ENCODE measurements at places on chromosomes 16 and 17. TPM values are rescaled to one million over a fixed set of nuclear protein-coding genes. Genes with fewer than 3 reads are reported as not detected.

Gene COQ9
- total RNA-seq, result 18.5 TPM

Gene SLC16A5
- total RNA-seq, result 9.3 TPM

Gene CTNS
- total RNA-seq, result 10.0 TPM

Gene TMEM235
- not detected for total RNA-seq

Gene KRTAP2-2
- not detected for total RNA-seq

Gene SLFN12L
- total RNA-seq, result 105 TPM

Gene DUS1L
- total RNA-seq, result 128 TPM

Gene OR1A1
- total RNA-seq, result not detected

Gene TEDC2
- total RNA-seq, result not detected

Gene EXOC3L1
- 0.86 TPM for total RNA-seq

Gene NQO1
- total RNA-seq, result 3.9 TPM

Gene MYH13
- total RNA-seq, result not detected

GRCh38 chr17:76531486-76532038 is 5.9 kb downstream of the CYGB start:
- DNase-seq, result no peak
- peaks cover 4% of the 10 kb centered on the region for H3K27me3 ChIP-seq
- no peak overlapping the region for H3K4me3 ChIP-seq

- peaks cover 22% of the 10 kb centered on the region for H3K4me1 ChIP-seq
- H3K27me3 ChIP-seq, result no peaks in the 10 kb centered on the region
- no peaks in the 10 kb centered on the region for H3K36me3 ChIP-seq
- peak; percentile 12 for DNase-seq
- H3K27ac ChIP-seq, result peak overlapping the region; percentile 49
These were observed 93.4 kb upstream of the METRNL start for GRCh38 chr17:82985973-82986372.

GRCh38 chr16:77277141-77277540 is 77.9 kb downstream of the SYCE1L start:
- no peaks in the 10 kb centered on the region for H3K4me1 ChIP-seq
- H3K27me3 ChIP-seq, result no peaks in the 10 kb centered on the region
- no peaks in the 10 kb centered on the region for H3K36me3 ChIP-seq
- no peak overlapping the region for H3K4me3 ChIP-seq

- H3K4me1 ChIP-seq, result no peaks in the 10 kb centered on the region
- no peaks in the 10 kb centered on the region for H3K27me3 ChIP-seq
- H3K4me3 ChIP-seq, result no peak overlapping the region
These were observed 166.4 kb downstream of the TANC2 start for GRCh38 chr17:63132459-63132911.

DNA sequence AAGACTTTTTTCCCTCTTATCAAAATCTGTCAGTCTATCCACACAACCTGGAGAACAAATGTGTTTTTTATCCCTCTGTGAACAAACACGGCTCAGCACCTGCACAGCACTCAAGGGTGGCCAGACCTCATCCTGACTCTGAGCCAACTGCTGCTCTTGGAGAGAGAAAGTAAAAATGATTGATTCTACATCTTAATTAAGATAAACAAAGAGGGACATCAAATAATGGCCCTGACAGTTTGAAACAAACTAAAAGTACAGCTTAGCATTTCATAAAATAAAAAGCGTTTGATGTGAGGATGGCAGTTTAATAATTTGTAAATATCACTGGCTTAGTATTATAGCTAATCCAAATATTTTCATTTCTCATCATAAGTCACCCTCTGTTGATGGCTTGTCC is 106.2 kb downstream of the SNX11 start:
- no peak overlapping the region for H3K27ac ChIP-seq
- no peak for DNase-seq
- H3K4me3 ChIP-seq, result no peak overlapping the region
- H3K27me3 ChIP-seq, result no peaks in the 10 kb centered on the region
- H3K4me1 ChIP-seq, result no peaks in the 10 kb centered on the region

GRCh38 chr17:68886401-68886800 is 68.8 kb downstream of the ABCA8 start:
- DNase-seq, result no peak
- H3K27ac ChIP-seq, result no peak overlapping the region
- no peak overlapping the region for H3K4me3 ChIP-seq

- no peaks in the 10 kb centered on the region for H3K27me3 ChIP-seq
- peaks cover 3% of the 10 kb centered on the region for H3K36me3 ChIP-seq
- H3K4me1 ChIP-seq, result peaks cover 52% of the 10 kb centered on the region
- peak overlapping the region; percentile 51 for H3K27ac ChIP-seq
- peak; percentile 29 for DNase-seq
- peak overlapping the region; percentile 75 for H3K4me3 ChIP-seq
These were observed 4.0 kb downstream of the BPTF start for GRCh38 chr17:67829331-67829730.

DNA sequence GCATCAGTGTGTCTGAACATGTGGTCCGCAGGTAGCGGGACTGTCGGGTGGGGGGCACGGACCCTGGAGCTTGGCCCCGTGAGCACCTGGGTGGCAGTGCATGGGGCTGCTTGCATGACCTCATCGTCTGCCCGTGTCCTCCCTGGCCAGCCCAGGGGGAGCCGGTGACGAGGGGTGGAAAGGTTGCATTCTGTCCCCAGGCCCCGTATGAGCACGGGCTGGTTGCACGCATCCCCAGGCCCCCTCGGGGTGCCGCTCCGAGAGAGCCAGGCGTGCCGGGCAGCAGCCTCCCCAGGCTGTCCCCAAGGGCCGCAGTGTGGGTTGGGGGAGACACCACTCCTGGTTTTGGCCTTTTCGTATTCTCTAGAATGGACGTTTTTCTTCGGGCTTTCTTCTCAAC is 29.9 kb downstream of the TSC2 start:
- H3K4me3 ChIP-seq, result no peak overlapping the region
- no peaks in the 10 kb centered on the region for H3K27me3 ChIP-seq
- no peak for DNase-seq
- H3K4me1 ChIP-seq, result no peaks in the 10 kb centered on the region
- peaks cover 28% of the 10 kb centered on the region for H3K36me3 ChIP-seq

- DNase-seq, result no peak
- H3K27ac ChIP-seq, result no peak overlapping the region
- no peak overlapping the region for H3K4me3 ChIP-seq
- no peaks in the 10 kb centered on the region for H3K4me1 ChIP-seq
- H3K27me3 ChIP-seq, result peaks cover 9% of the 10 kb centered on the region
- no peaks in the 10 kb centered on the region for H3K36me3 ChIP-seq
These were observed 39.2 kb upstream of the CBX4 start for GRCh38 chr17:79878329-79878947.

DNA sequence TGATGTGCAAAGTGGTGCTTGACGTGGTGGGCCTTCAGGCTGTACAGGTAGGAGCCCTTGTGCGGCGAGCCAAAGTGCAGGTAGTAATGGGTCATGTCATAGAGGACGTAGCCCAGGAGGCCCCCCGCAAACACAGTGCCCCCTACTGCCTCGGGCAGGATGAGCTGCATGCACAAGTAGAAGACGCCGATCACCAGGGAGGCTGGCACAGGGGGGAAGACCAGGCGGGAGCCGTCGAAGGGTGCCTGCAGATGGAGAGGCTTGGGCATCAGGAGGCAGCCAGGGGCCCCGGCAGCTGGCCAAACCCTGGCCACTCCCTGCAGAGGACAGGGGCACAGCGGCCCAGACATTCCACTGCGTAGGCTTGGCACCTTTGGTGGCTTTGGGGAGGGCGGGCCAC is 15.7 kb upstream of the MLKL start:
- no peaks in the 10 kb centered on the region for H3K4me1 ChIP-seq
- H3K36me3 ChIP-seq, result no peaks in the 10 kb centered on the region
- H3K27ac ChIP-seq, result no peak overlapping the region

DNA sequence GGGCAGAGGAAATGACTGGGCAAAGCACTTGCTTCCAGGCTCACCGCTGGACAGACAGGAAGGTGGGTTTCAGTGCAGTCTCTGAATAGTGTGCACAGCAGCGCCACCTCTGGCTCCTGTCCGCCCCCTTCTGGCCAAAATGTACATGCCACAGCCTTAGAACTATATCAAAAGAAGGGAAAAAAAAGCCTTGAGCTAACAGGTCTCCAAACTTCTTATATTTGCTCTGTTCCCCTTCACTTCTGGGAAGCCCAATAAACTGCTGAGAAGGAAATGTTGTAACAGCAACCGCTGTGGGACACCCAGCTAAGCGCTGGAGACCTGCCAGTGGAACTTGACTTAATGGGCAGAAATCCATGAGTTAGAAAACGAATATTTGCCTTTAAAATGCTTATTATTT is 17.5 kb downstream of the COG7 start:
- peak; percentile 63 for DNase-seq
- no peaks in the 10 kb centered on the region for H3K4me1 ChIP-seq
- no peaks in the 10 kb centered on the region for H3K27me3 ChIP-seq
- no peak overlapping the region for H3K27ac ChIP-seq
- no peak overlapping the region for H3K4me3 ChIP-seq
- H3K36me3 ChIP-seq, result peaks cover 46% of the 10 kb centered on the region

DNA sequence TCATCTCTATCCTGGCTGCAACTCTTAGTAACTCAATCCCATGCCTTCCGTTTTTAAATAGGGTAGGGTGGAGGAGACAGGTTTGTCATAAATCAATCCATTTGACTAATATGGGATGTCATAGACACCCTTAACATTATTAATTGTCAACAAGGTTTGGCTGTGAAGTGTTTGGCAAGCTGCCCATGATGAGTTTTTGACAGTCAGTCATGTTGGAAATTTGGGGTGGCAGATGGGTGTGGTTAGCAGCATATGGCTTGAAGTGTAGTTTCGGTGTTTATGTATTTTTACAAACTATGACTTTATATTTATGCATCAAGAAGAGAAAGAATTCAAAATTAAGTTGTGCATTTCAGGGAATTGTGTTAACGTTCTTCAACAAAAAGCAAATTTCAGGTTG is 221.8 kb upstream of the CDH5 start:
- no peak overlapping the region for H3K4me3 ChIP-seq
- DNase-seq, result no peak
- no peak overlapping the region for H3K27ac ChIP-seq
- H3K36me3 ChIP-seq, result no peaks in the 10 kb centered on the region
- H3K27me3 ChIP-seq, result peaks cover 1% of the 10 kb centered on the region
- H3K4me1 ChIP-seq, result no peaks in the 10 kb centered on the region

DNA sequence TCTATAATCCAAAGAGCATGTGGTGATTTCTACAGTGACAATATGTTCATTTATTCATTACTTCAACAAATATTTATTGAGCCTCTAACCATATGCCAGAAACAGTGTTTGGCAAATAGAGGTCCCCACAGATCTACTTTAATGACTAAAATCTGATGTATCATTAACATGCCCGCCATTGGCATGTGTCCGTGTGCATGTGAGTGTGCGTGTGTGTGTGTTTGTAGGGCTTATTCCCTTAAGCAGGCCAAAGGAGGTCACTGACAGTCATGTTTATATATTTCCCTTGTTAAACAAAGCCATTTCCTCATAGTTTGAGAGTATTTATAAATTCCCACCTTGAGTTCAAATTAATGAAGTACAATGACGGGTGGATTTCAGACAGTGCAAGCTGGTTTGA is 174.4 kb upstream of the IRX6 start:
- DNase-seq, result no peak
- H3K4me1 ChIP-seq, result no peaks in the 10 kb centered on the region
- peaks cover 2% of the 10 kb centered on the region for H3K27me3 ChIP-seq
- H3K4me3 ChIP-seq, result no peak overlapping the region

- no peaks in the 10 kb centered on the region for H3K36me3 ChIP-seq
- peaks cover 14% of the 10 kb centered on the region for H3K4me1 ChIP-seq
- DNase-seq, result no peak
- H3K4me3 ChIP-seq, result peak overlapping the region; percentile 75
These were observed 9.0 kb downstream of the CUEDC1 start for GRCh38 chr17:57945996-57946797.

- DNase-seq, result no peak
- H3K4me3 ChIP-seq, result no peak overlapping the region
- no peak overlapping the region for H3K27ac ChIP-seq
- no peaks in the 10 kb centered on the region for H3K4me1 ChIP-seq
- no peaks in the 10 kb centered on the region for H3K27me3 ChIP-seq
These were observed 69.6 kb downstream of the BCAS3 start for GRCh38 chr17:60747069-60747808.

- H3K27me3 ChIP-seq, result no peaks in the 10 kb centered on the region
- no peaks in the 10 kb centered on the region for H3K4me1 ChIP-seq
- H3K27ac ChIP-seq, result no peak overlapping the region
- no peak for DNase-seq
These were observed 25.6 kb upstream of the DOC2B start for GRCh38 chr17:206941-207560.

GRCh38 chr16:78720416-78720815 is 621.0 kb downstream of the WWOX start:
- no peak overlapping the region for H3K27ac ChIP-seq
- no peaks in the 10 kb centered on the region for H3K36me3 ChIP-seq
- no peak for DNase-seq
- no peaks in the 10 kb centered on the region for H3K4me1 ChIP-seq
- no peaks in the 10 kb centered on the region for H3K27me3 ChIP-seq
- H3K4me3 ChIP-seq, result no peak overlapping the region

DNA sequence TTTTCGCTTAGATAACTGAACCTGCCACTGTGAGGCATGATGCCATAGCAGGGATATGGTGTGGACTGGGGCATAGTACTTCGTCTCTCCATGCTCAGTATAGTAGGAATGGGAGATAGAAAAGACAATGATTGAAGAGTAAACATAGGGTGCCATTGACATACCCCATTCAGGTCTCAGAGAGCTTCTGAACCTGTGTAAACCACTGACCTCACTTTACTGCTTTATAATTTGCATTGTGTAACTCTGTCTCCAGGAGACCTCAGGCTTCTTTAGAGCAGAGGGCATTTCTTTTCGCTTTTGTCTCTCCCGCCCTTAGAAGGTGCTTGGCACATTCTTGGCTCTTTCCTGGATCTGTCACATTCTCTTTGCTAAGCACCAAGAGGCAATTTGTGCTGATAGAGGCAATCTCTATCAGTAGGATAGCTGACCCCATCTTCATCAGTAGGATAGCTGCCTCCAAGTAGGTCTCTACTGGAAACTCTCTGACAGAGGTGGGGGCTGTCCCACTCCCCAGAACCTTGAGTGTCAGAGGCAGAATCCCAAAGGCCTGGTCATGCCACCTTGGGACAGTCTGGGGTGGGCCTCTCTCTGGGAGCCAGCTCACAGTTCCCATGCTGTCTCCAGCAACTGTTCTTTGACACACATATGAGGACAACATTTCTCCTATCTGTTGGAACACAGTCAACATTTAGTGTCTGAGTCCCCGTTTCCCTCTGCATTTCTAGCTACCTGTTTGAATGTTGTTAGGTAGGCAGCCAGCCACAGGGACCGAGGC is 181.9 kb downstream of the UTP18 start:
- H3K36me3 ChIP-seq, result no peaks in the 10 kb centered on the region
- no peak overlapping the region for H3K27ac ChIP-seq
- no peaks in the 10 kb centered on the region for H3K27me3 ChIP-seq
- no peak overlapping the region for H3K4me3 ChIP-seq
- no peaks in the 10 kb centered on the region for H3K4me1 ChIP-seq
- no peak for DNase-seq

DNA sequence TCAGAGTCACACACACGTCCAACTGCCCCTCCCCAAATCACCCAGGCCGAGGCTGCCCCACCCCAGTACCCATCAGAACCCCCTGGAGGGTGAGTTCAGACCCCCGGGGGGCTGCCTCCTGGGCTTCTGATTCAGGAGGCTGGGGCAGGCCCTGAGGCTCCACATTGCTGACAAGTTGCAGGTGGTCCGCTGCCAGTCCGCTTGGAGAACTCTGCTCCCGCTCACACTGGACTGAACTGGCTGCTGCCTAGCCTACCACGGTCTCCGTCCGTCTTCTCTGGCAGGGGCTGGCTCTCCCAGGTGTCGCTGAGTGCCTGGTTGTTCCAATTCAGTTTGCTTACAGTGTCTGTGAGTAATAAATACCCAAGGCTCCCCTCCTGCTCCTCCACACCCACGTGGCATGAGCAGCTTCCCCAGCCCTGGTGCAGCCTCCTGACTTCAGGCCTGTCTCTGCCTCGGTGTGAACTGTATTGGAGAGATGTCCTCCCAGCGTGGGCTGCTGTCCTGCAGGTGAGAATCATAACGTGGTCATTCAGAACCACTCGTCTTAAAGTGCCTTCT is 163.4 kb downstream of the LAT start:
- peak overlapping the region; percentile 24 for H3K4me3 ChIP-seq
- DNase-seq, result no peak
- H3K36me3 ChIP-seq, result no peaks in the 10 kb centered on the region
- H3K27me3 ChIP-seq, result no peaks in the 10 kb centered on the region
- peak overlapping the region; percentile 88 for H3K27ac ChIP-seq
- peaks cover 41% of the 10 kb centered on the region for H3K4me1 ChIP-seq

Measured in CD4-positive, CD25-positive, alpha-beta regulatory T cell (primary cell).